CD4-positive, alpha-beta T cell treated with Interleukin-6 at 100 ng/mL for 8 hours (primary cell): ENCODE measurements at places on chromosomes 16 and 17.

GRCh38 chr17:32533296-32533695 is 46.5 kb downstream of the CDK5R1 start:
- DNase-seq, result no peak

GRCh38 chr17:79201536-79202227 is 127.1 kb downstream of the ENGASE start:
- no peak for DNase-seq

DNA sequence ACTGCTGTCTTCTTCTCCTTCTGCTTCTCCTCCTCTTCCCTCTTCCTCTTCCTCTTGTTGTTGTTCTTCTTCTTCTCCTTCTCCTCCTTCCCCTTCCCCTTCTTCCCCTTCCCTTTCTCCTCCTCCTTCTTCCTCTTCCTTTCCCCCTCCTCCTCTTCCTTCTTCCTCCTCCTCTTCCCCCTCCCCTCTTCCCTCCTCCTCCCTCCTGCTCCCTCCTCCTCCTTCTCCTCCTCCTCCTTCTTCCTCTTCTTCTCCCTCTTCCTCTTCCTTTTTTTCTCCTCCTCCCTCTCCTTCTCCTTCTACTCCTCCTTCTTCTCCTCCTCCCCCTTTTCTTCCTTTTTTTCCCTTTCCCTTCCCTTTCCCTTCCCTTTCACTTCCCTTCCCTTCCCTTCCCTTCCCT is 245.0 kb upstream of the IRX5 start:
- DNase-seq, result no peak

DNA sequence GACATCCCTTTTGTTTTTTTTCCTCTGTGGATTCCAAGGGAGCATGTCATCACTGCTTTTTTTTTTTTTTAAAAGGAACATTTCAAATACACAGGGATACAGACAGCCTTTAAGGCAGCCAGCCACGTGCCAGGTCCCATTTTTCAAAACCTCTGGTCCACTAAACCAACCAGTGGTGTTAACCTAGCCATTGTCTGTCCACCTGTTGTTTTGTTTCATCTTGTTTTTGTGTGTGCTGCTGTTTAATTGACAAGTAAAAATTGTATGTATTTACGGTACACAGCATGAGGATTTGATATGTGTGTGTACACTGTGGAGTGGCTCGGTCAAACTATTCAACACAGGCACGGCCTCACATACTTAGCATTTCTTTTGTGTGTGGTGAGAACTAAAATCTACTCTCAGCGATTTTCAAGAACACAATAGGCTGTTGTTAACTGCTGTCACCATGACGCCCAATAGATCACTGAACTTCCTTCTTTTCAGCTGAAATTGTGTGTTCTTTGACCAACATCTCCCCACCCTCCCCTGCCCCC is 19.2 kb downstream of the TMEM114 start:
- DNase-seq, result no peak

DNA sequence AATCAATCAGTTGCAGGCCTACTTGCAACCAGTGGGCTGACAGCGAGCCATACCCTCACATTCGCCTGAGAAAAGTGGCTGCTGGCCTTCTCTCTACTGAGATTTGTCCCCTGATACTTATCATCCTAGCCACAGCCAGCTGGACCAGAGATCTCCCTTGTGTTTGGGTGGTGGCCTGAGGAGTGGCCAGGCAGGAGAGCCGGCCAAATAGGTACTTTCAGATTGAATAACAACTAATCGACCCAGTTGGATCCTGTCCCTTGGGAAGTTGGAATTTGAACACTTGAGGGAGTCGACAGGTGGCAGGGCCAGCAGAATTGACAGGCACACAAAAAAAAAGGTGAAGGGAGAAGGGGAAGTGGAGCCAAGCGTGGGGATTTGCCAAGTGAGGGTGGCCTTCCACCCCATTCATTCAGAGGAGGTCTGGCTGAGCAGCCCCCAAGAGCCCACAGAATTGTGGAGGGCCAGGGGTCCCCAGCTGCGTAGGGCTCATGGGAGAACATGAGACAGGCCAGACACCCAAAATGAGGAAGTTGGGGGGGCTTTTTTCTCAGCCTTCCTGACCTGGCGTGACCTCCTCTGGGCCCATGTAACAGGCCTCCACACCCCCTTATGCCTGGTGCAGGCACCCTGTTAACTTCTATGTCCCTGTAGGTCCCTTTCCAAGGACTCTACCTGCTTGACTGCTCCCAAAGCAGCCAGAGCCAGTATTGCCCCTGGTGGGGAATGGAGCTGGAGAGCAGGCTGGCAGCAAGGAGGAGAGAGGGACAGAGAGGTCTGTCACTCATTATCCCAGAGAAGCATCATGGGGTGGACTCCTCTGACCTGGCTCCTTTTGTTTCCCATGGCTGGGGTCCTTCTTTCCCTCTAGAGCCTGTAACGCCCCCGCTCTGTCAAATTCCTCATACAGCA is 2.9 kb upstream of the RANGRF start:
- DNase-seq, result no peak

- DNase-seq, result no peak
Observed at GRCh38 chr17:7355053-7355452, at the start of gene TMEM95. Gene TMEM95 (plus strand): TSS chr17:7355156. CDS start chr17:7355205, 49 bp downstream.

GRCh38 chr17:83108709-83109108 is 29.3 kb downstream of the METRNL start:
- DNase-seq, result no peak

GRCh38 chr16:50681021-50681885 is at the start of gene SNX20:
Gene SNX20 (minus strand): TSS chr16:50681312. CDS start chr16:50677526, 3,786 bp downstream.
- peak; percentile 82 for DNase-seq

DNA sequence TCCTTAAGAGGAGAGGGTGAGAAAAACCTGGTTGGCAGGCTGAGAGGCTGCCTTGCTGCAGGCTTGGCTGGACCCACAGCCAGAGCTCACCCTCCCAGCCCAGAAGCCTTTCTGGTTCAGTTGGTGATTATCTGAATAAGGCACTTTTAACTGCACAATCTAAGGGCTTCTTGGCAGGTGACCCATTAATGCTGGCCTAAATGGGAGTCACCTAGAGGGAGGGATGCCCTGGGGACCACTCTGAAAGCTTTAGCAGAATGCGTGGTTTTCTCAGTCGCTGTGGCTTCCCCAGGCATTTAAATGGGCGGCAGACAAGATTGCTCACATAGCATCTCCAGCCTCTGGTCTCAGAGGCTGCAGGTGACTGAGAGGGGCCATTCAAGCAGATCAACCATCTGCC is 33.2 kb upstream of the SHISA9 start:
- DNase-seq, result no peak

DNA sequence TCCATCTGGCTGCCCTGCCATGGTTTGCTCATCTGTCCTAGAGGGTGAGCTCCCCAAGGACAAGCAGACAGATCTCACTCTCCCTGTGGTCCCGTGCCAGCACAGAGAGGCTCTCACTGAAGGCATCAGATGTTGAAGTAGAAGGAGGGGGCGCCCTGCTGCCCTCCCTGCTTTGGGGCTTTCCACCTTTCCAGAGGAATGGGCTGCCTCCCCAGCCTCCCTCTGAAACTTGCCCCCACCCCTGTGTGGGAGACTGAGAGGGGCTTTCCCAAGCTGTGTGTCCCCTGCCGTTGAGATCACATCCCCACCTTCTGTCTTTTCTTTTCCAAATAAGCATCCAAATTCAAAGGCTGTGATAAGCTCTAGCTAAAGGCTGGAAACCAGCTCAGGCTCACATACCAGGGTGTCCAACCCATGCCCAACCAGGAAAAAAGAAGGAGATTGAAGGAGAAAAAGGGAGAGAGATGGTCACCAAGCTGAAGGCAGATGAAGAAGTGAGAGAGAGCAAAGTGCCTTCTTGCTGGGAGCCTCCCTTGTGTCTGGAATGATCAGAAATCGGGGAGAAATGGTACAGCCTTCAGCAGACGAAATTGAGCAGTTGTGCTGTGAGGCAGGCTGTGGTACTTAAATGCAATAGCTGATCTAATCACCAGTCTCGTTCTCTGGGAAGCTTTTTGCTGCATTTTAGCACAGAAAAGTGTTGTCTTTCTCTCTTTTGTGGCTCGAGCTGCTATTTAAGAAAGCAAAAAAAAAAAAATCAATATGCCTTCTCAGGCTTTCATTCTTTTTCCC is 145.9 kb upstream of the LHX1 start:
- no peak for DNase-seq

GRCh38 chr17:73622381-73622780 is 21.9 kb downstream of the SDK2 start:
- DNase-seq, result no peak

GRCh38 chr17:79997011-79997660 is 38.5 kb downstream of the TBC1D16 start:
- peak; percentile 93 for DNase-seq

GRCh38 chr17:31842195-31843069 is 16.6 kb downstream of the COPRS start:
- DNase-seq, result peak; percentile 57

DNA sequence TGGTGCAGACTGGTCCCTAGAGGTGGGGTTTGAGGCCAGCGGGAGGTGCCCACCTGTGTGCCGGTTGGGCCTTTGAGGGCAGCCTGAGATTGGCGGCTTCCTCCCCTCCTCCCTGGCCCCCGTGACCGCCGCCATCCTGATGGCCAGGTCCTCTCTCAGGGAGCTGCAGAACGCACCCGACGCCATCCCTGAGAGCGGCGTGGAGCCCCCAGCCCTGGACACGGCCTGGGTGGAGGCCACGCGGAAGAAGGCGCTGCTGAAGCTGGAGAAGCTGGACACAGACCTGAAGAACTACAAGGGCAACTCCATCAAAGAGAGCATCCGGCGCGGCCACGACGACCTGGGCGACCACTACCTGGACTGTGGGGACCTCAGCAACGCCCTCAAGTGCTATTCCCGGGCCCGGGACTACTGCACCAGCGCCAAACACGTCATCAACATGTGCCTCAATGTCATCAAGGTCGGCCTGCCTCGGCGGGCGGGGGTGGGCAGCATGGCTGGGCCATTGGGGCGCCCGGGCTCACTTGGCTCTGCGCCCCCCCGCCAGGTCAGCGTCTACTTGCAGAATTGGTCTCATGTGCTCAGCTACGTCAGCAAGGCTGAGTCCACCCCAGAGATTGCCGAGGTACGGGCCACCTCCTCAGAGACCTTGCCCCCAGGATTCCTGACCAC is 2.8 kb downstream of the GPS1 start:
- DNase-seq, result no peak

DNA sequence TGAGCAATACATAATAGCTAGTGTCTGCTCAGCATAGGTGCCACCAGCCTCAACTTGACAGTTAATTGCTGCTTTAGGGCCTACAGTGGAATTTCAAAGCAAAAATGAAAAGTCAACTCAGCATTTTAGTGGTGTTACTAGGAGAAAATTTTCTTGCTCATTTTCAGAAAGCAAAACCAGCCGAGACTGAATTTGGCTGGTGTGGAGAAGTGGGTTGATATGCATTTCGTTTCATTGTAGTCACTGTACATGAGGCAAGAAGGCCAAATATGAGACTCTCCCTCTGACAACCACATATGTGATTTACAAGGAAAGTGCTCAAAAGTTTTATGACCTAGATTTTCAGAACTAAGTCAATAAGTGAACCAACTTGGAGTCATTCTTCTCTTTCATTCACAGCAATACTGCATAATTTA is 54.0 kb downstream of the DUSP14 start:
- no peak for DNase-seq

DNA sequence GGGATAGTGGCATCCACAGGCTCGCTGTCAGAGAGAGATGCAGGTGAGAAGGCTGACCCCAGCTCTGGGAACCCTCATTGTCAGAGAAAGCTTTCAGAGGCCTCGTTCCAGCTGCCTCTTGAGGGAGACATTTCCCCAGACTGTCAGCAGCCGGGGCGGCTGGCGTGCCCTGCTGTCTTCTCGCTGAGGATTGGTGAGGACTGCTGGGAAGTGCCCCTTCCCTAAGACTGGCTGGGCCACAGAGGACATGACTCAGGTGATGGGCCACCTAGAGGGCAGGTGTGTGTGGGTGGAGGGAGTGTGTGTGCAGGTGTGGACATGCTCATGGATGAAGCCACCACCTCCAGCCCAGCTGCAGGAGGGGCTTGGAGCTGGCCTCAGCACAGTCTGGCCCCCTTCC is 25.3 kb downstream of the SPACA3 start:
- DNase-seq, result no peak

- DNase-seq, result no peak
Observed at GRCh38 chr16:4320571-4321137, 4.8 kb downstream of the GLIS2 start.

- peak; percentile 66 for DNase-seq
Observed at GRCh38 chr17:40303009-40303657, 5.8 kb upstream of the RARA start.

DNA sequence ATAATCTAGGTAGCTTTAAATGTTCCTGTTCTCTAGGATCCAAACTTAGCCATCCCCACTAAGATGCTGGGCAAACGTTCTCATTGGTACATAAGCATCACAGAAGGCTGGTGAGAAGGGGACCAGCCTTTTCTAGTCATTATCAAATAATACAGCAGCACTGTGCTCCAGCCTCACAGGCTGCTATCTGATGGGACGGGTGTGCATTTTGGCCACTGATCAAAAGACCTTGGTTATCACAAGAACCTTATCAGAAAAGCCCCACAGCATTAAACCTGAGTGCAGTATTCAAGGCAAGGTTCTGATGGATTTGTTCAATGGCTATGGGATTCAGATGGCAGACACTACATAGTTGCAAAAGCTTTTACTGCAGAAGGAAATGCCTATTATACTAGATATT is 19.1 kb upstream of the KPNB1 start:
- DNase-seq, result no peak

GRCh38 chr16:86669937-86670749 is 91.8 kb downstream of the FOXL1 start:
- no peak for DNase-seq

GRCh38 chr17:28968231-28968913 is 17.1 kb upstream of the PHF12 start:
- DNase-seq, result no peak

GRCh38 chr16:31354394-31355291 is at the start of gene ITGAX:
Gene ITGAX (plus strand): TSS chr16:31355176. CDS start chr16:31355255, 79 bp downstream.
- peak; percentile 28 for DNase-seq

GRCh38 chr16:759110-759910 is 1.2 kb upstream of the MSLN start:
- DNase-seq, result no peak

DNA sequence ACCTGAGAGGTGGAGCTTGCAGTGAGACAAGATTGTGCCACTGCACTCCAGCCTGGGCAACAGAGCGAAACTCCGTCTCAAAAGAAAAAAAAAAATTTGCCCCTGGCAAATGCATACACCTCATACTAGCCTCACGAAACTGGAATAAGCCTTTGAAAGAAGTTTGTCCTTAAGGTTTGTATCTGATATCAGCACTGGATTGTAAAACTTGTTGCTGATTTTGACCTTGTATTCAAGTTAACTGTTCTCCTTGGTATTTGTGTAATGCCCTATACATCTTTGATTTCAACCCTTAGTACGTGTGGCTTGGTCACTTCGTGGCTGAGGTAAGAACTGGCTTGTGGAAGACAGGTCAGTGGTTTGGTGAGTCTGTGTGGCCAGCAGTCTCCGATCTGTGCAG is 6.2 kb upstream of the FLCN start:
- DNase-seq, result no peak
